ENCODE measurements at places on chromosomes 5 and 9.

GRCh38 chr5:90557391-90557790, 1.2 kb upstream of the ADGRV1 start:
- no peak for DNase-seq

DNA sequence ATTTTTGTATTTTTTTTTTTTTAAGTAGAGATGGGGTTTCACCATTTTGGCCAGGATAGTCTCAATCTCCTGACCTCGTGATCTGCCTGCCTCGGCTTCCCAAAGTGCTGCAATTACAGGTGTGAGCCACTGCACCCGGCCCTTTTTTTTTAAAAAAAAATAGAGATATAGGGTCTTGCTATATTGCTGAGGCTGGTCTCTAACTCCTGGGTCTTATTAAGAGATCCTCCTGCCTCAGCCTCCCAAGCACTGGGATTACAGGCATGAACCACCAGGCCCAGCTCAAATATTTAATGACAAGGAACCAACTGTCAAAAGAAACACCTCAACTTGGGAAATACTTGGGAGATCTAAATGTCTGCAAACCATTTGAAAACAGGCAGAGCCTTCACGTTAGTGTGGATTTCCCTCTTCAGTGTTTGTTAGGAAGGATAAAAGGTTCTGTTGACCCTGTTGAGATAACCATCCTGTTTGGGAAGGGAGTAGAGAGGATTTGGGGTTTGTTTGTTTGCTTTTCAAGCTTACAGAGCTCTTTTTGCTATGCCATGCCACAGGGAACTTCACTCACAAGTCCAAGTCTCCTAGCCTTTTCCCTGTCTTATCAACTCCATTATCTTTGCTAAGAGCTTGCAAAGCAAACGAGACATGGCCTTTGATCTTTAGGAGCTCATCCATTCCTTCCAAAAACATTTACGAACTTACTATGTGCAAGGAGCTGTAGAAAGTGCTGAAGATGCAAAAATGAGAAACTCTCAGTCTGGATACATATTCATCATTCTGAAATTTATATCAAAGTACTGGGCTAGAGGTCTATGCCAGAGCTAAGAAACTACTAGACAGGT, 7.5 kb downstream of the FAXDC2 start:
- DNase-seq, result no peak

DNA sequence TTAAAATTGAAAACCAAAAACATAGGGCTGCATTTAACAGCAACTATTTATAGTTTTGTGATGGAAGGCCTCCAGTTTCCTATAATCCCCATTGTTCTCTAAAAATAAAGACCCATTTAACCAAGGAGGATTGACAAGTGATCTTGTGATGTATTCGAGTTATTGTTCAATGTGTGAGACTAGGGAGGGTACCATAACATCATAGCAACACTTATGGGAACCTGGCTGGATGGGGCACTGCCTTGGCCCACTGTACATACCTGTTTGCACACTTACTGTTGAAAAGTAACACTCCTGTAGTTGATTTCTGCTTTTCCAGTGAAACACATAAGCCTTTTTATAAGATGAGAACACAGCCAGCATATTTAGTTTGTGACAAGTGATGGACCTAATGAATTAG, 32.3 kb downstream of the MACIR start:
- no peak for DNase-seq

DNA sequence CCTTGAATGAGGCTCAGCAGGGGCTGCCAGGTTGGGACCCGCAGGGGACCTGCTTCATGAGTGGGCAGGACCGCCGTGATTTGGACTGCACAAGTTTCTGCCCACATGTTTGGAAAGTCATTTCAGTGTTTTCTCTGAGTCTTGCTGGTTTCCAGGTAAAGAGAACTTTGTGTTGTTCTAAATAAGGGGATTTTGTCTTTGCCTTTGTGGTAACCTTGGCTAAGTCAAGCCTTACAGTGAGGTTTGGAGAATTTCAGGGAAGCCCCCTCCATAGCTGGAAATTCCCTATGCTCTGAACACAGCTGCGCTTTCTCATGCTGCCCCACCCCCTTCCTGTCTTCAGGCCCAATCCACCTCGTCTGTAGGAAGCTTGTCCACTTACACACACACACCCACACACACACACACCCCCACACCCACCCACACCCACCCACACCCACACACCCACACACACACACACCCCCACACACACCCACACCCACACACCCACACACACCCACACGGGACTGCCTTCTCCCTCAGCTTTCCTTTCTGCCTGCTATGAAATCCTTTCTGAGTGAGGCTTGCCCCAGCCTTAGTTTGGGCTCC, 270.1 kb downstream of the HSPA4 start:
- DNase-seq, result no peak

GRCh38 chr9:129262261-129262660, 84.2 kb upstream of the IER5L start:
- DNase-seq, result no peak

All from RPMI8226 (cell line).